ENCODE measurements at places on chromosomes 2 and 18.

DNA sequence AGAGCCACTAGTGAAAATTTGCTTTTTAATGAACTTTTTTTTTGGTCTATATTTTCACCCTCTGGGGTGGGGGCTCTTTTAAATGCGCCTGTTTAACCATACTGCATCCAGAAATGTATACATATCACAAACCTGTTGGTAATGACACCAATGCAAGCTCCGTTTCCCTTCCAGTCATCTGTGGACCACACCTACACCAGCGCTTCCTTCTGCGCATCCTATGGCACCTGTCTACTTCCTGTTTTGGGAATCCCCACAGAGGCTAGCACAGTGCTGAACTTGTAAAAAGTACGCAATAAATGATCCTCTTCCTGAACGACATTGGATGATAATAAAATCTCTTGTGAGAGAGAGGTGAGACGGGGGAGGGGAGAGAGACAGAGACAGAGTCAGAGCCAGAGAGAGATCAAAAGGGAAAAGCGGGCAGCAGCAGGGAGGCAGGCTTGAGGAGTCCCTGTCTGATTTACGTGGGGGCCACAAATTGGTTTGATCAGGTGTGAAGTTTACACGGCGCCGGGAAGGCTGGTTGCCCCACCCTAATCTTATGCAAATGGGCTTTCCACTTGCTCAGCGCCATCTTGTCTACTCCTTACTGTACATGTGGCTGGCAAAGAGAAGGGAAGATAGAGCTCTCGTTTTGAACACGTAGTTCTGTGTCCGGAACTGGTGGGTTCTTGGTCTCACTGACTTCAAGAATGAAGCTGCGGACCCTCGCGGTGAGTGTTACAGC, 38.1 kb upstream of the SLC38A11 start:
- DNase-seq: no peak

- DNase-seq: no peak
These were observed 19.3 kb downstream of the MRPL30 start for GRCh38 chr2:99200076-99200800.

- no peak for DNase-seq
These were observed 695.7 kb downstream of the TDRD15 start for GRCh38 chr2:21819454-21819853.

- no peak for DNase-seq
These were observed 344.6 kb upstream of the CHAC2 start for GRCh38 chr2:53422979-53423378.

GRCh38 chr2:158797963-158798700, 3.0 kb downstream of the DAPL1 start:
- DNase-seq: no peak

- no peak for DNase-seq
These were observed 160.8 kb downstream of the PMAIP1 start for GRCh38 chr18:60060578-60060977.

DNA sequence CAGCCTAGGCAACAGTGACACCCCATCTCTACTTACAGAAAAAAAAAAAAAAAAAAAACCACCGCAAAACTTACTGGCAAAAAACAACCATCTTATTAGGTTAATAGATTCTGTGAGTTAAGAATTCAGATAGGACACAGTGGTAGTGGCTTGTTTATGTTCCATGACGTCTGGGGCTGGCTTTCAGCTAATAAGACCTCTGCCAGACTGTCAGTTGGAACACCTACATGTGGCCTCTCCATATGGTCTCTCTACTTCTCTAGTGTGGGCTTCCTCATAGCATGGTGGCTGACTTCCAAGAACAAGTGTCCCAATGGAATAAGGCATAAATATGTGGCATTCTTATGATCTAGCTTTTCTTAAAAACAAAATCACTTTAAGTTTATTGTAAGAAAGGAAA, 94.0 kb upstream of the OTX1 start:
- no peak for DNase-seq

- no peak for DNase-seq
These were observed 80.8 kb downstream of the TCF7L1 start for GRCh38 chr2:85213901-85214512.

- DNase-seq: no peak
These were observed 57.3 kb downstream of the TMEFF2 start for GRCh38 chr2:192137451-192137850.

GRCh38 chr2:143246246-143246645, 117.0 kb downstream of the ARHGAP15 start:
- DNase-seq: no peak

GRCh38 chr2:176794392-176794791, 418.2 kb upstream of the HNRNPA3 start:
- DNase-seq: no peak

DNA sequence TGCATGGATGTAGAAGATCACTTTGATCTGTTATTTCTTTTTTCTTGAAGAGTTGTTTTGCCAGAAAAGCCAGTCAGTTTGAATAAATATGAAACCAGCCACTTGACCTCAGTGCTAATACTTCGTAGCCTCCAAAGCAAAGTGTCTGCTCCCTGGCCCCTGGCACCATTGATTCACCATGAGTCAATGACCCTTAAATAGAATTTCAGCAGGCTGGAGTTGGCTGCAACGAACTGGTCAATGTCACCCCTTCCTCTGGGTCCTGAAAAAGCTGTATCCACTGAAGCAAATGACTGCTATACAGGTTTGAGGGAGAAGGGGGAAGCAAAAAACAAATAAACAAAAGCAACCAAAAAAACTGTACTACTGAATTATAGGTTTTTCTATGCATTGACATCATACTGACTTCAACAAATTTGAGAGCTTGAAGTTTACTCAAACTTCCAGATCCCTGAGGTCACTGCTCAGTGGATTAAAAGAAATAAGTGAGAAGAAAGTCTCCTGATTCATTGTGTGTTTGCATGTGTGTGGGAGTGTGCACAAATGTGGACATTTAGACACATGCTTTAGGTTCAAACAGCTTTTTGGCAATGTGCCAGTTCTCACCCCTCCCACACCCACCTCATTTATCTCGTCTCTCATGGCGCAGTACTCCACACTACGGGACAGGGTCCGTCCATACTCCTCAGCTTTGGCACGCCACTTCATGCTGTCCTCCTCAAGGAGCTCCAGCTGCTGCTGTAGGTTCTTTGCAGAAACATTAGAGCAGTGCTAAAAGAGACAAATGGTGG, 58.1 kb upstream of the TTN start:
- DNase-seq: no peak

DNA sequence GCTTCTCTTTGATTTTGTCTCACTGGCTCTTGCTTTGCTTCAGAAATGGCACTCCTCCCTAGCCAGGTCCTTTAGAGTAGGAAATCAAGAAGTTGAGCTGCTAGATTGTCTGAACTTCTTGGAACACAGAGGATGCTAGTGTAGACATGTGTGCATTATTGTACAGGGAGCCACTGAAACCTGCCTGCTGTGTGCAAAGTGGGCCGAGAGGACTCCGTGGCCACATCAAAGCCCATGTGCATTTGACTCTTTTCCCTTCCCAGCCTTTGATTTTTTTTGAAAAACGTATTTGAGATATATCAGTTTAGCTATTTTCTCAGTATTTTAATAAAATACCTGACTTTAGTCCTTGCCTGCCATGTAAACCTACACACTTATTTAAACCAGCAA, 83.1 kb downstream of the TMEM247 start:
- DNase-seq: no peak

GRCh38 chr2:69272803-69273471, 114.1 kb downstream of the GFPT1 start:
- DNase-seq: no peak

- DNase-seq: no peak
These were observed 376.4 kb upstream of the FAM98A start for GRCh38 chr2:33975498-33975897.

- no peak for DNase-seq
These were observed 285.8 kb downstream of the TMX3 start for GRCh38 chr18:68429111-68429510.

- no peak for DNase-seq
These were observed 1110.6 kb upstream of the ACVR2A start for GRCh38 chr2:146734042-146734820.

- no peak for DNase-seq
These were observed 7.6 kb upstream of the KCTD1 start for GRCh38 chr18:26555804-26556553.

GRCh38 chr2:39377226-39377939, 59.7 kb downstream of the MAP4K3 start:
- DNase-seq: no peak

GRCh38 chr2:69644506-69644979, 1.0 kb upstream of the AAK1 start:
- no peak for DNase-seq

DNA sequence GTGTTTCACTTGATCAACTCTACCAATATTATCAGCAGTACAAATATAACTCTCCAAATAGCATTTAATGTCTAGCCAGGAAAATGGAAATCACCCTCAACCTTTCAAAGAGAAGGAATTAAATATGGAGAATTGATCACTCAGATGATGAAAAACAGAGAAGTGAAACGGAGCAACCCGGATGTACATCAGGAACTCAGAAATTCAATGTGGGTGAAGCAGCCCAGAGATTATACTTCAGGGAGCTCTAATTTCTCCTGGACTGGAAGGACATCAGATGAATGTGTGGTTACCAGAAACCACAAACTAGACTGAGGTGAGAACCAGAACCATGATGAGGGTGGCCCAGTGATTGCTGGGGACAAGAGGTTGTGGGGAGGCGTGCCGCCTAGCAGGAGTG, 35.5 kb upstream of the COBLL1 start:
- no peak for DNase-seq

GRCh38 chr2:109674894-109675534, 60.9 kb downstream of the SOWAHC start:
- no peak for DNase-seq

DNA sequence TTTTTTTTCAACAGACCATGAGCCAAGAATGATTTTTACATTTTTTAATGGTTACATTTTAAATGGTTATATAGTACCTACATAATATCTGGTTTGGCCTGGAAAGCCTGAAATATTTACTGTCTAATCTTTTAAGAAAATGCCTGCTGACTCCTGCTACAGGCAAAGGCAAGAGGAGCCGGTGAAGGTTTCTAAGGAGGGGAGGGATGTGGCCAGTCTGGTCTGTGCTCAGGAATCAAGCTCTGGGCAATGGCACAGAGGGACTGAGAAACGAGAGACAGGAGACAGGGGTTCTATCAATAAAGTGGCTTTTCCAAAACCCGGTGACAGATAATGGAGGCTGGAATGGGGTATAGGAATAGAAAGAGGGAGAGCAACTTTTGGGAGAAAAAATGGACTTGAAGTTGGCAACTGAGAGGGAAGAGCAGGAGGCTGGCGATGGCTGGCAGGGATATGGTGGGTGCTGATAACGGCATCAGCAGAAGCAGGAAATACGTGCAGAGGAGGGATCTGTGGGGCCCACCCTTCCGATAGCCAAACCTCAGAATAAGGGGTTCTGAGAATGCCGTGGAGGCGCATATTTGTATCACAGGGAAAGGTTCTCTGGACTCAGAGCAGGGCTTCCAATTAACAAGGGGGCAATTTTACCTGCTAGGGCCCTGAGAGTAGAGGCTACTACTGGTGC, 64.0 kb upstream of the DNMT3A start:
- no peak for DNase-seq

DNA sequence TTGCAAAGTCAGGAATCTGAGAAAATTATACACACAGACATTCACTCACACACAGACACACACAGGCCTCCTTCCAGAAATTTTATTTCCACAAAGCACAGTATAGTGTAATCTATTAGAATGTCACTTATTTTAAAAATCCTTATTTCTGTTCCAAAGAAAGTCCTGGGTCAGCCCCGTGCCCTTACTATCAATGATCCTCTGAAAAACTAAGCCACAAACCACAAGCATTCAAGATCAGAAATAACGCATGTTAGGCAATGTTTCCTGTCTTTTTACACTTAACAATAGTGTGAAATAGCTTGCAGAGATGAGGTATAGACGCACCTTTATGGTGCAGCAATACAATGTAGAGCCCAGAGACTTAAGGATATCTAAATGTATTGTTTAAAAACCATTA, 25.8 kb downstream of the TBC1D8 start:
- no peak for DNase-seq

DNA sequence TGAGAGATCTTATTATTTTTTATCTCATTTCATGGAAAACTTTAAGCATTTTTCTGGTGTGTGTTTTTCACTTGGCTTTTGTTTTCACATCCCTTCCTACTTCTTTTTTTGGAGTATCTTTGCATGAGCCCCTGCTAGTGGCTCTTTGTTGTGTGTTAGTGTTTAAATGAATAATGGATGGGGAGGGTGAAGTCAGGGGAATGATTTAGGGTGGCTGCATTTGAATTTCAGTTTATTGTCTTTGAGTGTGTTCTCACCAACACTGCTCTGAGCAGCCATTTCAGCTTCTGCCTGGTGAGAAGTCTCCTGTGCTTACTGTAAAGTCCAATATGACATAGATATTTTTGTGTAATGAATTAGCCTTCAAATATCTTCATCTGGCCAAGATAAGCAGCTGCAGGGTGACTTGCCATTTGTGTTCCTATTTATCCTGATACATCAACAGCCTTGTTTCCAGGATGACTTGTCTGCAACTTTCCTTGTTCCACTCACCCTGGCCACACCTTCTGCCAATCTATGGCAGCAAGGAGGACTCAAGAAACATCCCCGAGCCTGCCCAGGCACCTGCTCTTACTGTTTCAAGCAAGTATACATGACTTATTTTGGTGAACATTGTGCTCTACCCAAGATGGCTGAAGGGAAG, 182.6 kb downstream of the PDE11A start:
- DNase-seq: no peak

DNA sequence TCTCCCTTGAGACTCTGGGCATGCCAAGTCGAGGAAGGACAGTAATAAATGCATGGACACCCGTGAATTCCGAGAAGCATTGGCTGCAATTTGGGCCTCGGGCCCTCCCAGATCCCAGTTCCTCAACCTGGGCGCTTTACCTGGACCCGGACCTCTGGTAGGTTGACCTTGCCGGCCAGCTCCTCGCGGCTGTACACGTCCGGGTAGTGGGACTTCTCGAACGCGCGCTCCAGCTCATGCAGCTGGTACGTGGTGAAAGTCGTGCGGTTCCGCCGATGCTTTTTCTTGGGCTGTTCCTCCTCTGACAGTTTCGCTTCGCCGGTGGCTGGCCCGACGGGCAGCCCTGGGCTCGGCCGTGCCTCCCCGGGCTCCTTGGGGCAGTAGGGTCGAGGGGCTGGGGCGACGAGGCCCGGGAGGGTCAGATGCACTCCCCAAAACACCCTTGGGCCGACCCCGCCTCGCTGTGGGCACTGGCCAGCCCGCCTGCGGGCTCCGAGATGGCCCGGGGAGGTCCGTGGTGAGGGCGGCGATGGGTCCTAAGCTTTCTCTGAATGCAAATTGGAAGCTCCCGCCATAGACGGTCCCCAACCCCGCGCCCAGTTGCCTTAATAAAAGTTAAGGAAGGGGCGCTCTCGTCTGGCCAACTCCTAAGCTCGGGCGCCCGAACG, 899 bp downstream of the RAX start:
- no peak for DNase-seq

GRCh38 chr2:144111437-144111836, 408.5 kb downstream of the ZEB2 start:
- no peak for DNase-seq

DNA sequence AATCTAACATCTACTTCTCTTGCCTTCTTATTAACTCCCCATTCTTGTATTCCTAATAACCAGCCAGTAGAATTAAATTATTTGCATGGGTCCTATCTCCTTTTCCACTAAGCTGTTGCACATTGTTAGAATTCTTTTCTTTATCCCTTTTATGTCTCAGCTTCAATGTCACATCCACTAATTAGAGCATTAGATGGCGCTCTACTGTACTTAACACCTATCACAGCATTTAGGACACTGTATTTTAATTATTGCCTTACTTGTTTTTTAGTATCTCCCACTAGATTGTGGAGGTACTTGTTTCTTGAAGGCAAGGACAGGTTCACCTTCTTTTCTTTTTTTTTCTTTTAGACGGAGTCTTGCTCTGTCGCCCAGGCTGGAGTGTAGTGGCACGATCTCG, 3.8 kb downstream of the LIPT1 start:
- no peak for DNase-seq

GRCh38 chr2:74513605-74514367, 464 bp upstream of the TLX2 start:
- DNase-seq: no peak
